ENCODE measurements at places on chromosomes 4 and X.

- no peak for DNase-seq
Measured at GRCh38 chrX:155127940-155128339, 56.6 kb downstream of the BRCC3 start.

- DNase-seq: no peak
Measured at GRCh38 chrX:6666624-6667023, 131.7 kb upstream of the VCX3A start.

DNA sequence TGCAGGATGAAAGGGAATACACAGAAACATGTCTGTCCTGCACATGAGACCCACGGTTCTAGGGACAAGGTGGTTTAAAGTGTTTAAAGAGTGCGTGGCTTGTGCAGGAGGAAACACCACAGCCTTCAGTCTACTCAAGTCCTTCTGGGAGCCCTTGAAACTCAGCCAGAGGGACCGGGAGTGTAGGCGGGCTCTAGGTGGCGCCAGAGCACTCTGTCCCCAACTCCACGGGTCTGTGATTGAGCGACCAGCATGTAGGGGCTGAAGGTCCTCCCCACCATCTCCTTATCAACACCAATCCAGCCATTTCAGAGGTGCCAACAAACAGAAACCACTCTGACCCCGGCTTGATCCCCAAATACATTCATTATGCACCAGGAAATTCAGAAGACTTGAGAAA lies 82.0 kb upstream of the CLDN34 start:
- peak; percentile 89 for DNase-seq

DNA sequence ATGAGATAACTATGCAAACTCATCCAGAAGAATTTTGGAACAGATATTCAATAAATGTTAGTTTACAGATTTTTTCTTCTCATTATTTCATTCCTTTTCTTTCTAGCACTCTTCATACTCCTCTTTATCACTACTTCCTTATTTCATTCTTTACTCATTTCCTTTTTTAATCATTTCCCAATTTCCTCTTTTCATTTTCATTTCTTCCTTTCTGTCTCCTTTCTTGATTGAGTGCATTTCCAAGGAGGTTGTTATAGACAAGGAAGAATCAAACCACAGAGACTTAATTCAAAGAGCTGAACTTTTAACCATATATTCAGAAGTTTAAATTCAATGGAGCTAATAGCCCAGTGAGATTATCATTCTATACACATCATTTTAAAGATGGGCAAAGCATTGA lies 600.7 kb downstream of the ARAP2 start:
- DNase-seq: no peak

DNA sequence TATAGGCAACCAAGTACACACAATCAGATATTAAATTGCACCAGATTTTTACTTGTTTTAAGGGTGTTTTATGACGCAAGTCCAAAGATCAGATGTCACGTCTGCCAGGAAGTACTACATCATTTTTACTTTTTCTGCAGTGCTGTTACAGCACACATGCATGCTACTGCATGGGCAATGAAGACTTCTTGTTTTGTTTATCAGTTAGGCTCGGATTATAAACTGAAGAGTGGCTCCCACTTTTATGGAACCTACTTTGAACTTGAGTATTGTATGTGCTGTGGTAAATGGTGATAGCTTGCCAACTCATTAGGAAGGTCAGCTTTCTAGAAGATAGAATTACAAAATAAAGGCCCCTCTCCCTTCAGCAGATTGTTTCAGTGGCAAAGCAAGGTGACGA lies 131.6 kb downstream of the CEP135 start:
- DNase-seq: no peak

DNA sequence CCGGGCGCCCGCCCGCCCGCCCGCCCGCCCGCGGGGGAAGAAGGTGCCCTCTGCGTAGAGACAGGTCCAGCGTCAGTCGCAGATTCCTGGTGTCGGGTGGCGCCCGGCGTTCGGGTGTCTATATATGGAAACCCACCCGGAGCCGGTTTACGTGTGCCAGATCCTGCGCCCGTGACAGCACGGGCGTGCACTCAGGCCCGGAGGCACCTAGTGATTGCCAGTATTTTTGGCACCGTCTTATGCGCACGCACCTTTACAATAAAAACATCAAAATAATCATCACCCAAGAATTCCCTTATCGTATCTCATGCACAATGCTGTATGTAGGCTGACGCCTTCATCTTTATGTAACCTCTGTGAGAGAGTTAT lies 519 bp downstream of the SLC25A4 start:
- DNase-seq: peak; percentile 85

DNA sequence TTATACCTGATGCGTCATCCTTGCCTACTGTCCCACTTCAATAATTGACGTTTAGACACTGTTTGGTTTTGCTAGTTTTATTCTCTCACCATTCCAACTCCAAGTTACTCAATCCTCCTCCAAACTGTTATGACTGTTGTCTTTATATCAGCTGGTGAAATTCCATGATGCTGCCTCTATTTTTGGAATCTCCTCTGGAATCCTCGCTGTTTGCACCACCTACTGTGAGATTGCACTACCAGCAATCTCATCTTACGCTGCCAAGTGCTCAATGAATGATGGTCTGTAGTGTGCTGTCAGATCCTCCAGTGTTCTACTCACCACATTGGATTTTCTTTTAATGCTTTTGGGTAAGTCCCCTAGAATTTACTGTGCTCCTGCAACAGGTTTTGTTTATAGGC lies 13.2 kb upstream of the PCDH18 start:
- DNase-seq: no peak

- DNase-seq: no peak
Measured at GRCh38 chrX:13069771-13070416, 25.5 kb upstream of the FAM9C start.

- no peak for DNase-seq
Measured at GRCh38 chr4:123418351-123418931, 21.8 kb downstream of the SPRY1 start.

- DNase-seq: no peak
Measured at GRCh38 chr4:141977433-141977832, 341.1 kb downstream of the IL15 start.

GRCh38 chrX:149853925-149854324 lies 27.1 kb upstream of the MAGEA8 start:
- DNase-seq: no peak

GRCh38 chr4:845836-846251 lies 19.9 kb upstream of the CPLX1 start:
- DNase-seq: peak; percentile 43

GRCh38 chr4:48388525-48389154 lies 47.3 kb downstream of the SLAIN2 start:
- DNase-seq: no peak

DNA sequence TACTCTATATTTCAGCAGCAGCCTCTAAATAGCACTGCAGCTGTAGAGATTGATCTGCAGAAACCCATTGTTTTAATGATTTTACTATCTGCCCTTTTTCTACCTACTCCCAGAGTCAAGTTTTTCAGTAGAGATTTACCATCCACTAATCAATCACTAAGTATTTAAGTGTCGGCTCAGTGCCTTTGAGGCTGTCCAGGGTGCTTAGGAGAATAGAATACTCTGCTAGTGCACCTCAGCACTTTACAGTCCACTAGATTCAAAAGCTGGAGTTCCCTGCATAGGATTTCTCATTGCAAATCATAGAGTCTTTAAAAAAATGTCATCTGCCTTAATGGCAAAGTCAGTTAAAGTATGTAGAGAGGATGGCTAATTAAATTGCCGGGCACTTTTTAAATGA lies 29.6 kb upstream of the ANAPC4 start:
- no peak for DNase-seq

DNA sequence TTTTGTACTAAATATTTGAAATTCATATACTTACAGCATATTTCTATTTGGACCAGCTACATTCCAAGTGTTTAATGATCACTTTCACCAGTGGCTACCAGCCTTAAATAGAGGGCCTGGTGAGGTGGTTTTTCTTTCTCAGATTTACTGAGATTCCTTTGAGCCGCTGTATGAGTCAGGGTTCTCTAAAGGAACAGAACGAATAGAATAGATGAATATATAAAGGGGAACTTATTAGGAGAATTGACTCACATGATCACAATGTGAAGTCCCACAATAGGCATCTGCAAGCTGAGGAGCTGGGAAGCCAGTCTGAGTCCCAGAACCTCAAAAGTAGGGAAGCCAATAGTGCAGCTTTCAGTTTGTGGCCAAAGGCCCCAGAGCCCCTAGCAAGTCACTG lies 146.2 kb upstream of the TLL1 start:
- no peak for DNase-seq

- DNase-seq: no peak
Measured at GRCh38 chrX:124240422-124240821, 92.0 kb upstream of the TEX13D start.

DNA sequence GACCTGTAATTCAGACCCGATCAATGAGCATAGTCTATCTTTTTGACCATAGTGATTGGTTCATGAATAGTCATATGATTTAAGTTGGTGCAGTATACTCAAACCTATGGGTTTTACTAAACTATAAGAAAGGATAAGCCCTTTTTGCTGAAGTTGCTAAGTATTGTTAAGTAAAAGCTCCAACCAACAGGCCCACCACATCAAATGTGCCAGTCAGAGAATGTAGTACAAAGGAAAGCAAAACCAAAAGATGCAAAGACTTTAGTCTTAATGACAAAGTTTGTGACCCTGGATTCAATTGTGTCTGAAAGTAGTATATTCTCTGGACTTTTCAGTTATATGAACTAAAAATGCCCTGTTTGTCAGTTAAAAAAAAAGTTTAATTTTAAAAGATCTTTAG lies 208.1 kb upstream of the TET2 start:
- no peak for DNase-seq

DNA sequence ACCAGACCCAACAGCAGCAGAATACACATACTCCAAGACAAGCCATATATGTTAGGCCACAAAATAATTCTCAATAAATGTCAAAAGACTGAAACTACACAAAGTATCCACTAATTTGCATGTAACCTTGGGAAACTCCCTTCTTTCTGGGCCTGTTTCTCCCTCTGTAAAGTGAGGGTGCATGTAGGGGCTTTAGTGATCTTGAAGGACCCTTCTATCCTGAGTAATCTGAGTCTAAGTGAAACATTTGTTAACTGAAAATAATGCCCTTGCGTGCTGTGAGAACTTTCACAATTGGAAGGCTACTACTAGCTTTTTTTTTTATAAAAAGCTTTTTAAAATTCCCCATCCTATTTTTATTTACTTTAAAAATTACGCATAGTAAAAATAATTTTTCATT lies 125.2 kb downstream of the NEXMIF start:
- no peak for DNase-seq

- DNase-seq: peak; percentile 54
Measured at GRCh38 chrX:153862369-153863250, 23.4 kb downstream of the L1CAM start.

DNA sequence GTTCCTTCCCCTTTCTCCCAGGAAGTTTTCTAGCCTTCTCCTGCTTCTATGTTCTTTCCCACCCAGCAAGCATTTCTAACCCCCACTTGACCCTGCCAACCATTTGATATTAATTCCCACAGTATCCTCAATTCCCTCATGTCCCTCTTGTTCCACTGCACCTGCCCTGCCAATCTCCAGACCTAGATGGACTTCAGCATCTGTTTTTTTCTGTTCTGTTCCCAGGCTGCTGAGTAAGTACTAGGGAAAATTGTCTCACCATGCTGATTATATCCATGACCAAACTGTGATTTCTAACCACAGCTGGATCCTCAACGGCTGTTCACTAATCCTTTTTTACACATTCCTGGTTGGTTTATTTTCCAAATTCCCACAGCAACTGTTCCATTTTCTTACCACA lies 37.7 kb downstream of the CLCN5 start:
- DNase-seq: no peak

GRCh38 chrX:31353095-31353494 lies 281.3 kb upstream of the FTHL17 start:
- DNase-seq: no peak

- DNase-seq: no peak
Measured at GRCh38 chr4:46425775-46426400, 36.0 kb upstream of the GABRA2 start.

- no peak for DNase-seq
Measured at GRCh38 chr4:25813448-25814106, 49.2 kb downstream of the SEL1L3 start.

DNA sequence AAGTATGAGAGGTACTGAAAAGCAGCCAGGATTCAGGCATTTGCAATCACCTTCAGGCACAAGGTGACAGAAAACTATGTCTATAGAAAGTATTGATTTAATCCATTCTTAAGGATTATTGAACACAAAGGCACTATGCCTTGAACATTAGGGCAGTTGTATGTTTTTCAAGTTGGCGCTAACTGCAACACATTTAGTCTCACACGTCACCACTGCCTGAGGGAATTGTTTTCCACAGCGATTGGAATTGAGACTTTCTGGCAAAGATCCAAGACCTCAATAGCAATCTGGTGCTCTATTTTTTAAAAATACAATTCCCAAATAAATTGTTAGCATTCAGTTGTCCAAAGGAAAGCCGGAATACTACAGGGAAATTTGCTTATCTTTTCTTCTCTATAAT lies 52.7 kb upstream of the FTHL17 start:
- no peak for DNase-seq

DNA sequence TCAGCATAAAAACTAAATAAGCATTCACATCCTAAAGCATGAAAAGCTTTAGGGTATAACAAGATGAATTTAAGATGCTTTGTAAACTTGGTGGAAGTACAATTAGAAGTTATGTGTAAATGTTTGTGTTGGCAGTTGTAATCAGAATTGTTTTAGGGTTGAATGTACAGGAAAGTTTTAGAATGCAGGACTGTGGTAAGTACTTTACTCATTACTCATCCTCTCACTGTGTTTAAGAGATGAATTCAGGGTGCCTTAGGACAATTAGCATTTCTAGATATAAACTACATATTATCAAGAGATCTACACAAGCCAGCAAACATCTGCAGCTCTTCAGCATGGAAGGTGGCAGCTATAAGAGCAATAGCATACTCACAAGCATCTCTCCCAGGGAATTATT lies 77.5 kb upstream of the ELOVL6 start:
- no peak for DNase-seq

- no peak for DNase-seq
Measured at GRCh38 chrX:148984238-148984637, 483.8 kb downstream of the AFF2 start.

GRCh38 chrX:124275182-124275894 lies 57.1 kb upstream of the TEX13D start:
- DNase-seq: no peak

DNA sequence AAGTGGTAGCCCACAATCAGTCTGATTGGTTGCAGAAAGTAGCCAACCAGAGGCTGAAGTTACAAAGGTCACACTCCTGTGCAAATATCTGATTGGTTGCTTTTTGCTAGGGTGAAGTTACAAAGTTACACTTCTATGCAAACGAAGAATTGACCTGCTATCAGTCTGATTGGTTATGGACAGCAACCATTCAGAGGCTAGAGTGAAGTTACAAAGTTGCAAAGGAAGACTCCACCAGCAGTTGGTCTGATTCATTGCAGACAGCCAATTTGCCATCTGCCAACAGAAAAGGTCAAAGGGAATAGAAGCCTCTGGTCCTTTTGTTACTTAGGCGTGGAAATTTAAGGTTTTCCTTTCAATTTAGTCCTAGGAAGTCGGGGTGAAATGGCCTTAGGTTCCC lies 377.7 kb downstream of the PRDM5 start:
- no peak for DNase-seq

- DNase-seq: no peak
Measured at GRCh38 chrX:68506649-68507048, 7.8 kb downstream of the YIPF6 start.

- DNase-seq: no peak
Measured at GRCh38 chrX:110989447-110989846, 106.5 kb upstream of the PAK3 start.
